ENCODE measurements at places on chromosomes 2 and 18. TPM values are rescaled to one million over a fixed set of nuclear protein-coding genes. Genes with fewer than 3 reads are reported as not detected.

The INHA gene
- total RNA-seq: not detected

The CRYGB gene
- total RNA-seq: not detected

- DNase-seq: no peak
- H3K27me3 ChIP-seq: peaks cover 14% of the 10 kb centered on the region
- no peak overlapping the region for H3K4me3 ChIP-seq
- no peaks in the 10 kb centered on the region for H3K36me3 ChIP-seq
These were observed 61.6 kb upstream of the CYRIA start for GRCh38 chr2:16727256-16727655.

The CD28 gene
- total RNA-seq: 94.2 TPM

DNA sequence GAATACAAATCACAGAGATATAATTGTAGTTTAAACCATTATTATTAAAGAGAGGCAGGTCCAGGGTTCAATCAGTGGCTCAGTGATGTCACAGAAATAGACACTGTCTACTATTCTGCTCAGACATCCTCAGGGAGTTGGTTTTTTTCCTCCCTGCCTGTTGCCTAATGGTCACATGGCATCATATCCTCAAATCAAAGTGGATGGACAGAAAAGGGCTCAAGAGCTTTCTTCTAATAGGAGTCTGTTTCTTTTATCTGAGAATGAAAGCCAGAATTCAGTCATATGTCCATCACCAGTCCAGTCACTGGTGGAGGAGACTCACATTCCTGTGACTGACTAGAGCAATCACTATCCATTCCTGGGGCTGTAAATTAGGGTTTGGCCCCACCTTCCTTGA is 27.9 kb upstream of the EPC2 start:
- no peak overlapping the region for H3K4me3 ChIP-seq
- no peak for DNase-seq
- H3K27me3 ChIP-seq: no peaks in the 10 kb centered on the region
- H3K4me1 ChIP-seq: peaks cover 13% of the 10 kb centered on the region

GRCh38 chr2:183347969-183348368 is 223.7 kb downstream of the NUP35 start:
- H3K36me3 ChIP-seq: no peaks in the 10 kb centered on the region
- no peaks in the 10 kb centered on the region for H3K4me1 ChIP-seq
- H3K4me3 ChIP-seq: no peak overlapping the region
- no peak for DNase-seq
- no peak overlapping the region for H3K27ac ChIP-seq

The LYPD1 gene
- total RNA-seq: not detected

DNA sequence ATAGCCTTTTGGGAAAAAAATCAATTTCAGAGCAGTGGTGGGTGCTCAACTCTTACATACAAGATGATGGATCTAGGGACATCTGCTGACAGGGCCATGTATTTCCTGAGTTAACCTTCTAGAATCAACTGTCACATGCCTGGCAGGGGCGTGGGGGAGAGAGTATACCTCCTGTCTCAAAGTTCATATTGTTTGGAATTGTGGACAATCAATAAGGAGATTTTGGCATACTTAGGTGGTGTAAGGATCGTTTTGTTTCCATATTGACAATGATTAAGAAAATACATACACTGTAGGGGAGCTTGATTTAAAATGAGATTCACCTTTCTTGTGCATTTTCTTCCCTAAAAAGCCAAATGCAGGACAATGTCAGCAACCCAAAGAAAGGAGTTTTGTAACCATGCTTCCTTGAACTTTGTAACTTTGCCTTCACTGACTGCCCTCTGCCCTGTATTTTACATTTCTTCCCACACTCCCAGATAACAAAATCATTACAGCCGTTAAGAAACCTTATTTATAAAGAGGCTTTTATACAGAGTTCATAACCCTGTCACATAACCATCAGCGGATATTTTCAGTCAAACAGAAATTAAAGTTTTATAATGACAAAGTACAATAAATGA is 88.4 kb downstream of the MEP1B start:
- H3K27ac ChIP-seq: no peak overlapping the region
- no peaks in the 10 kb centered on the region for H3K36me3 ChIP-seq
- peaks cover 4% of the 10 kb centered on the region for H3K27me3 ChIP-seq
